ENCODE measurements at places on chromosomes 5 and 9.

DNA sequence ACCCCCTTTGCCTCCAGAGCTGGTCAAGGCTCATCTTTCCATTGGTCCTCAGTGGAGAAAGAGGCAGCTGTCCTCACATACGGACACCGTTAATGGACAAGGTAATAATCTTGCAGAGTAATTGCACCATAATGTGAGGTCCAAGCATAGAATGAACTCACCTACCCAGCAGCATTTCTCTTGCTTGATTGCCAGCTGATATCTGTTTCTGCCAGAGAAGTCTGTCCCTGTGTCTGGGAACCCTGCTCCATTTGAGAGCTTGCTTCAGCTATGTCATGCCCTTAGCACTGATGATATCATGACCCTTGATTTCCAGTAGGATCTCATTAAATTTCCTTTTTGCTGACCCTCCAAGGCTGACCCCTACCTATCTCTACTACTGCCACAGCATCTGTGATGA lies 154.6 kb downstream of the PIK3R1 start:
- no peak for DNase-seq

DNA sequence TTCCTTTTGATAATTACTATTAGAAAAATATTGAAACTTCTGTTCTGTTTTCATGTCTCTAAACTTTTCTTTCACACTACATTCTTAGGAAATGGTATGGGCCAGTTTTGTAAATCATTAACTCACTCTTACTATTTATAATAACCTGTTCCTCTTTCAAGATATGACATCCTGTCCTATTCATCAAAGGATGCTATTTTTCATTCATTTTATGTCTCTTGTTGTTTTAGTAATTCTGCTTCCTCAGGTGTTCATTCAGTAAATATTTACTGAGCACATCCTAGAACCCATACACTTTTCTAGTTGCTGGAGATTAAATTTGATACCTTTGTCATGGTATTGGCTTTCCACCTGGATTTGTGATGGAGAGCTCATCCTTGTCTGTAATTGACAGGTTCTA lies 58.0 kb downstream of the GDA start:
- no peak for DNase-seq

GRCh38 chr5:180093651-180094382 lies 22.3 kb upstream of the RNF130 start:
- DNase-seq: no peak

DNA sequence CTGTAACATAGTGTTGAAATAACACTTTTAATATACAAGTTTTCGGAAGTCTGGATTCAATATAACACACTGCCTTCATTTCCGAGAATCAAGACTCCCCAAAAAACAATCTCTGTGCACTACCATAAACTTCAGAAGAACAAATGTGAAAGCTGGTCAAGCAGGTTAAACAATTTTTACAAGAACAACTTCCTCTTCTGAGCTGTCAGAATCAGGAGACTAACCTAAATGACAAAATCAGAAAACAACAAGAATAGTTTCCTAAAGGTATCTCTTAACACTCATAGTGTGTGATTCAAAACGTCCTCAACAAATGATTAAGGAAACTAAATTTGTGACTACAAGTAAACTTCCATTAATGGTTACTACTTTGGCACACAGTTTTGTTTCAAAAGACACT lies 11.6 kb downstream of the C9orf72 start:
- no peak for DNase-seq

- DNase-seq: no peak
These were observed 146.2 kb upstream of the PHYKPL start for GRCh38 chr5:178378527-178379484.

- DNase-seq: no peak
These were observed 5.7 kb downstream of the SPARC start for GRCh38 chr5:151680944-151681427.

DNA sequence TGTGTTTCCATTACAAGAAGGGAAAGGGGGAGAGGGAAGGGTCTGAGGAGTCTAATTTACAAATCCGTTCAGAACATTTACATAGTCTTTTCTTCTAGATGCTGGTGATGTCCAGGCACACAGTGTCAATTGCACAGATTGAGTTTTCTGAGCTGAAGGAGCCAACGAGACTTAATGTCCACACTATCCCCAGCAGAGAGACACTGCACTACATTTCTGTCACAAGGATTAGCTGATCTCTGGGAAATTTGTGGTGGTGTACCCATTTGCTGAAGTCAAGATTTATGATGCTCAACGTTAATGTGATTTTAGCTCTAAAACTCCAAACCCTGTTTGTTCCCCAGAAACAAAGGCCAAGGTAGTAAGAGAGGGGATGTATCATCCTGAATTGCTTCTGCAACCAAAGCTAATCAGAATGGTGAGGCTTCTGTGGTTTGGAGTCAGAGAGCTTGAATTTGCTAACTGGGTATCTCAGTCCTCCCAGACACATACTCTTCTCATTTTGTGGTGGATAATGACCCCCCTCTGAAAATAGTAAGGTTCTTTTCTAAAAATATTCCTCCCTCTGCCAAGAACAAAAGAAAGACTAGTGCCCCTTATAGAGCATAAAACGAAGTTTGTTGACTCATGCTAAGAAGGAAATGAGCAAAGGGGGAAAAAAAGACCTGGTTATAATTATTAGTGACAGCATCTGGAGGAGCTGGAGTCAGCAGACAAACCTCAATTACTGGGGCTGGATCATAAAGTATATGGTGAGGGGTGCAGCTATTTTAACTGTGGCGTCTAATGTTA lies 416.9 kb downstream of the PSAT1 start:
- DNase-seq: no peak

DNA sequence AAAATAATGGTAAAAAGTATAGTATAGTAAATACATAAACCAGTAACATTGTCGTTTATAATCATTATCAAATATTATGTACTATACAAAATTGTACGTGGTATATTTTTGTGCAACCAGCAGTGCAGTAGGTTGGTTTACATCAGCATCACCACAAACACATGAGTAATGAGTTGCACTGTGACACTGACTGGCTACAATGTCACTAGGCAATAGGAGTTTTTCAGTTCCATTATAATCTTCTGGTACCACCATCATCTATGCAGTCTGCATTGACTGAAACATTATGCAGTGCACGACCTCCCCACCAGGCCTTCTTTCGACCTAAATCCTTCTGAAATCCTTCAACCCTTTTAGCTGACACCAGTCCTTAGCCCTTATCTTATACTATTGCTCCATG lies 105.8 kb downstream of the SREK1 start:
- no peak for DNase-seq

- DNase-seq: no peak
These were observed 8.7 kb downstream of the HNRNPAB start for GRCh38 chr5:178213003-178213461.

- DNase-seq: no peak
These were observed 4.5 kb downstream of the RCL1 start for GRCh38 chr9:4796988-4797853.

- DNase-seq: no peak
These were observed 1356.3 kb upstream of the ACO1 start for GRCh38 chr9:31028137-31028536.

GRCh38 chr9:110224583-110224982 lies 16.6 kb upstream of the C9orf152 start:
- DNase-seq: no peak

DNA sequence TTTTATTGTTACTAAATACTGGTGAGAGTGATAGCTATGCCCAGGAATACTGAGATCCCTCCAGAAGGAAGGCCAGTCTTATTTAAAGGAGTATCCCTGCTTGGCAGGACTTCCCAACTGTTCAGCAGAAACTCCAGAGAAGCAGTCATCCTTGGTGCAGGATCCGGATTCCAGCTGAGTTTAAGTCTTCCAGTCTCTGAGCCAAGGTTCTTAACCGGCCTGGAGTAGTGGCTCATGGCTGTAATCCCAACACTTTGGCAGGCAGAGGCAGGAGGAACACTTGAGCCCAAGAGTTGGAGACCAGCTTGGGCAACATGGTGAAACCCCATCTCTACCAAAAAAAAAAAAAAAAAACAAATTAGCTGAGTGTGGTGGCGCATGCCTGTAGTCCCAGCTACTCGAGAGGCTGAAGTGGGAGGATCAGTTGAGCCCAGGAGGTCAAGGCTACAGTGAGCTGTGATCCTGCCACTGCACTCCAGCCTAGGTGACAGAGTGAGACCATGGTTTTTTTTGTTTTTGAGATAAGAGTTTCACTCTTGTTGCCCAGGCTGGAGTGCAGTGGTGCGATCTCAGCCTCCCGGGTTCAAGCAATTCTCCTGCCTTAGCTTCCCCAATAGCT lies 7.6 kb downstream of the NAIF1 start:
- DNase-seq: no peak

DNA sequence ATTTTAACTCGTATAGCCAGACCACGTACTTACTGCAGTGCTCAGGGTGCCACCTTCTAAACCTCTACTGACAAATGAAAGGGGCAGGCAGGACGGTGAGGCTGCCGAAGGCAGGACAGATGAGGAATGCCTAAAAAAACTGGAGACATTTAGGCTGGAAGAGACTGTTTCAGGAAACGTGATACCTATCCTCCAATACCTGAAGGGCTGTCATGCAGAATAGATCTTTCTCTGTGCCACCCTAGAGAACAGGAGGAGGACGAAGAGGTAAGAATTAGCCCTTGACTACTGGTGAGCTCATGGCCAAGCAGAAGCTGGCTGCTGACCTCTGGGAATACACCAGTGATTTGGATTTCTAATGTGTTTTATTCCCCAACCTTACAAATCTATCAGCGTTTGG lies 139.4 kb downstream of the EFNA5 start:
- DNase-seq: no peak

DNA sequence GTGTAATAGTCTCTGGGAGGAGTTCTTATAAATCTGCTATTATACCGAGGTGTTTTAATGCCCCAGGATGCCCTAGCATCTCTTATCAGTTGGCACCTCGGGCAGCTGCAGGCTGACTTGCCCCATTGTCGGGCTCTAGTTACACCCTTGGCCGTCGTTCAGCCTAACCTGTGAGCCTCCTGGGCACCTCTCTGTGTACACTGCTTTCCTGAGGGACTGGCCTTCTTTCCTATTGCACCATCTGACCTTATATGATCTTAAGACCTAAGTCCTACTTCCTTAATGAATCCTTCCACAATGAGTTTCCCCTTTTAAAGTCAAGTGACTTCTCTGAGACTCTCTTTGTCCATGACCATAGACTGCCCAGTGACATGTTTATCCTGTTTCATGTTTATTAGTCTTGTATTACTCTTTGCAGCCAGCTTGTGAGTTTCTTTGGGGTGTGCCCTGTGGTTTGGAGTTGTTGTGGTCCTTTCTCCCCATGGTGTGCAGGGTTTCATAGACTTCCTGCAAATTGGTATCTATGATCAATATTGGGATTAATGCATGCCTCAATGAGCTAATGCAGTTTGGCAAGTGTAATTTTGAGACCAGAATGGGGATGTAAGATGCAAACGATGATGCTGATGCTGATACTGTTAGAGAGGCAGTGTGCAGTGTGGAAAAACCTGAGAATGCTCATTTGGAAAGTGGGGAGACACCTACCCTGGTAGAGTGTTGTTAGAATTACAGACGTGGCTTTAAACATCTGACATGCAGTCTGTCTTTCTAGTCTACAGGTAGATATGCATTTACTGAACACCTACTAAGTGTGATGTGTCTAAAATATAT lies 4.9 kb downstream of the DAPK1 start:
- DNase-seq: no peak

GRCh38 chr5:172172912-172173563 lies 15.0 kb downstream of the STK10 start:
- no peak for DNase-seq

DNA sequence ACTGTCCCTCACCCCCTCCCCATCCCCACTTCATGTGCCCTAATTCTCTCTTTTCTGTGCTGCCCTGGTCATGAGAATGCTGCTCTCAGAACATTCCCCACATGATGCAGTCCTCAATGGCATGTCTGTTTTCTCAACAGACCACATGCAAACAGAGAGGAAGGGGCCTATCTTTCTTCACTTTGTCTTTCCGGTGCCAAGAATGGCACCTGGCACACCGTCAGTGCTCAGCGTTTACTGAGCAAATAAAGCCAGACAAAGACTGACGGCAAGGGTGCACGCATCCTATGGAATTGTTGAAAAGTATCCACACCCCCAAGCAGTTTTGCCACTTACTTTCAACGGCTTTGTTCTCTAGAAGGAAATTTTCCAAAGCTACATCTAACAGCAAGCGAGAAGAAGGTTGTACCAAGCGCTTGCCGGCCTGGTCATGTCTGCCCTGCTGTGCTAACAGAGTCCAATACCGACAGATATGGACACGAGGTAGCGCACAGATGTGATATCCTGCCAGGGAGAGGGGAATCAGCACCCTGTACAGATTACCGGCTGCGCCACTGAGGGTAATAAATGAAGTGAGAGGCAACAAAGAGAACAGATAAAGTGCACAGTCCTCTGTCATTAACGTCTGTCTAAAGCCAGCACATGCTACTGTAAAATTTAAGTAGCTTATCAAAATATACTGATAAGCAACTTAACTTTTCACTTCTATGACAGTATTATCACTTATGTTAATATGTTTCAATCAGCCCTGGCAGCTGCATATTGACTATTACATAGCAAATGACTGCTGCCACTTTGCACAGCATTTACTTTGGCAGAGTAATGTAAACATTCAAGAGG lies 251.7 kb downstream of the DENND1A start:
- DNase-seq: no peak

GRCh38 chr9:128412120-128412790 lies 8.4 kb upstream of the CERCAM start:
- DNase-seq: peak; percentile 49

DNA sequence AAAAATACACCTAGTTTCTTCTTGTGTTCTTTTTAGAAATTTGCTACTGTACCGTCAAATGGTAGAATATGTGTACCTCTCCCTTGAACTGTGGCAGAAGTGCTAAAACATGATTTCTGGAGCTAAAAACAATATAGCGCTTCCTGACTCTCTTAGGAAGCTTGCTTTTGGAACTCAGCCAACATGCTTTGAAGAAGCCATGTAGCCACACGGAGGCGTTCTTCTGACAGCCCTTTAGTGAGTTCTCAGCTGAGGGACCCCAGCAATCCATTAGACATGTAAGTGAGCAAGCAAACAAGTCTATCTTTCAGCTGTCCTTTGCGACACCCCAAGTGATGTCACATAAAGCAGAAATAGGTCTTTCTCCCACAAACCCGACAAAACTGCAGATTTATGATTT lies 917.0 kb downstream of the CDH9 start:
- DNase-seq: no peak

DNA sequence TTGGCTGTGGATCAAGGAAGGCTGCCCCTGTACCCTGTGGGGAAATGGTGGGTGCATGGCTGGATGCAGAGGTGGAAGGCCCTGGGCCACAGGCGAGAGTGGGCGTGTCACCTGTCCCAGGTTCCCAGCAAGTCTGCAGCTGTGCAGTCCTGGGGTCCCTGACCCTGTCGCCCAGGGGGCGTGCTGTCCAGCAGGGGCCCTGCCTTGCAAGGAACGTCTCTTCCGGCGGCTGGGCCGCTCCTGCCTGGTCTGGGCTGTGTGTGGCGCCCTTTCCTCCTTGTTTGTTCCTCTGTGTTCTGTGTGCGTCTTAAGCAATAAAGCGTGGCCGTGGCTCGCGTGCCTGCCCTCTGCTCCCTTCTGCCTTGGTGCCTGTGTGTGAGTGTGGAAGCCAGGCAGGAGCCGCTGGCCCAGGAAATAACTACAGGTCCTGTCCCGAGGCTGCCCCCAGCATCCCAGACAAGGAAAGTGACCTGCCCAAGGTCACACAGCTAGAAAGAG lies 8.4 kb downstream of the SLC2A6 start:
- no peak for DNase-seq
